ENCODE measurements at places on chromosomes 3 and 15.

DNA sequence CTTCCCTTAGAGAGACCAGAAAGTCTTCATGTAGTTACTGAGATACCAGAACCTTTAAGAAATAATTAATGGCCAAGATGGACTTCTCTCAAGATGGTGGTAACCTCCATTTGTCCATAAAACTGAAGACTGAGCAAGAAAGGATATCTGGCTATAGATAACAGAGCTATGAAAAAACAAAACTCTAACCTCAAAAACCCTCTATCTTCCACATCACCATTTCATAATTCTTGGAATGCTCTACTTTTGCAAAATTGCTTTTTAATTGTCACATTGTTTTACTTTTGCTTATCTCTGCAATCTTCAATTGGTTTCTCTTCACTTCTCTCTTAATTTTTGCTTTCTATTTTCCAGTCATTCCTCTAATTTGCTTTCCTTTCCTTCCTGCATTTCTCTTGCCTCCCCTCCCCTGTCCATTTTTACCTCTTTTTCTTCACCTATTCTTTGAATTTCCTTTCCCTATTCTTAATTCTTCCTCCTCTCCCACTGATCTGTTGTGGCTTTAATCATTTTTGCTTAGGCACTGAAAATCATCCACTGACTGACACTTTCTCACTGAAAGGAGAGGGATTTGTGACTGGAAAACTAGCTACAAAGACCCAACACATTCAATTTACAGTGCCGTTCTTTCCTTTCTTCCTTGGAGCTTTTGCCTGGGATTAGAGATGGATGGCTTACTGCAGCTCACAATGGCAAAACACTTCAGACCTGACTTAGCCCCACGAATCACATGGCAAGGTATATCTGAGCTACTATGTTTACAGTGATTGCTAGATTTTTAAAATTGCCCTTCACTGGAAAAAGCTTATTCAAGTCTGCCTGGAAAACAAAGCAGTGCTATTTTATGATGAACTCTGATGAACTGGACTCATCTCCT, 242.8 kb downstream of the CHST2 start:
- DNase-seq: no peak

- DNase-seq: no peak
Observed at GRCh38 chr3:75342425-75342824, 321.7 kb upstream of the FRG2C start.

DNA sequence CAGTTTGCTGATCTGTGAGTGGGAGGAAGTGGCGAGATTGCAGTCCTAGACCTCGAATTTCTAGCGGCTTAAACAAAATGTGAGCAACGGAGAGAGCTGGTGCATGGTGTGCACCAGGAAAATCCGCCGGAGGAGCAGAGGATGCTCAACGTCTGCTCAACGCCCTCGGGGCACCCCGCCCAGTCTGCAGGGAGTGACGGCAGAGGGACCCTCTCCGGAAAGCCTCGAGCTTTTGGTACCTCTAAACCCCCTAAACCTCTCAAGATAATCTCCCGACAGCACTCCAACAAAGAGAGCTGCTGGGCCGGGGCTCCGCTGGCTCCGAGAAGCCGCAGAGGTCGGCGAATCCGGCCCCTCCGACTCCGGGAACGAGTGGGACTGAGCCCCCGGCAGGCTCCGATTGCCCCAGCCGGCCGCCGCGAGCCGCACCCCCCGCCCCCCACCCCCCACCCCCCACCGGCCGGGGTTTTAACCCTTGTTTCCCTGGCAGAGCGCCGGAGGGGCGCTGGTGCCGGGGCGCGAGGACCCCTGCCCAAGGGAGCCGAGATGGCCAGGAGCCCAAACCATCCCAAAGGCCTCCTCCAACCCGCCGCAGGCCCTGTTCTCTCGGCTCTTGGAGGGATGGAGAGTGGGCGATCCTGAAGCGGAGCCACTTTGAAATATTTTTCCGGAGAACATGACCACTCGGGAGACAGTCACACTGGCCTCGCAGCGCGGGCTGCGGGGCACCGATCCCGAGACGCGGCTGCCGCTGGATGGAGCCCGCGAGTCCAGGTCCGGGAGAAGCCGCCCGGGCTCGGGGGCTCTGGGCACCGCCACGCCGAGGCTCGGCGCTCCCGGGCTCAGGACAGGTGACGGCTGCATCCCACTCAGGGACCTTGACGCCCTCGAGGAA, 1.5 kb downstream of the MEGF11 start:
- peak; percentile 61 for DNase-seq

GRCh38 chr3:123663977-123664376, 79.1 kb upstream of the HACD2 start:
- no peak for DNase-seq

DNA sequence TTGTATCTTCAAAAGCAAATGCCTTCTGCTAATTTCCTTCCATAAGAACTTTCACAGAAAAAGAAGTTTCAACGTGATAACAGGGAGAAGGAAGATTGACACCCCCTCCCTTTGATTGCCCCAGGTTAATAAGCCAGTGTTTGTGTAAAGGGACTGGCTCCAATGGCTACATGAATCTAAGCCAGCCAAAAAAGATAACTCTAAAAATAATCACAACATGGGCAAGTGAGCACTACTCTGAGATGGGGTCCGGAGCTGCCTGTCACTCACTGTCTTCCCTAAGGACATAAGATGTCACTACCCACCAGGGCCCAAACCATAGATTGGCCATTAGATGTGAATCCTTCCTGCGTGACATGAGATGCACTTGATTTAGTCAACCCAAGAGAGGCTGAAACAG, 17.6 kb upstream of the ST8SIA2 start:
- no peak for DNase-seq

- no peak for DNase-seq
Observed at GRCh38 chr3:52451237-52452083, 2.4 kb downstream of the TNNC1 start.

- no peak for DNase-seq
Observed at GRCh38 chr3:141602706-141603105, 115.9 kb downstream of the RASA2 start.

DNA sequence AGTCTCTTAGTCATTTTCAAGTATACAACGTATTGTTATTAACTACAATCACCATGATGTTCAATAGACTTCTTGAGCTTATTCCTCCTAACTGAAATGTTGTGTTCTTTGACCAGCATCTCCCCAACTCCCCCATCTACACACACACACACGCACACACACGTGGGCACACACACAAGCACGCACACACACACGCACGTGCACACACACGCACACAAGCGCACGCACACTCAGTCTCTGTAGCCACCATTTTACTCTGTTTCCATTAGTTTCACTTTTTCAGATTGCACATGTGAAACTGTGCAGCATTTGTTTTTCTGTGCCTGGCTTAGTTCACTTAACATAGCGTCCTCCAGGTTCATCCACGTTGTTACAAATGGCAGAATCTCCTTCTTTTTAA, 247.0 kb downstream of the XXYLT1 start:
- DNase-seq: no peak

DNA sequence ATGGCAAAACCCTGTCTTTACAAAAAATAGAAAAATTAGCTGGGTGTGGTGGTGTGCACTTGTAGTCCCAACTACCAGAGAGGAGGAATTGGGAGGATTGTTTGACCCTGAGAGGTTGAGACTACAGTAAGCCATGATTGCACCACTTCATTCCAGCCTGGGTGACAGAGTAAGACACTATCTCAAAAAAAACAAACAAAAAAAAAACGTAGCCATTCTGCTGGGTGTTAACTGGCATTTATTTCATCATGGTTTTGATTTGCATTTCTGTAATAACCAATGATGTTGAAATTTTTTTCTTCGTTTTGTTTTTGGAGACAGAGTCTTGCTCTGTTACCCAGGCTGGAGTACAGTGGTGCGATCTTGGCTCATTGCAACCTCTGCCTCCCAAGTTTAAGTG, 63.3 kb downstream of the RPLP1 start:
- no peak for DNase-seq

- DNase-seq: peak; percentile 98
Observed at GRCh38 chr15:40430271-40430805, 10.4 kb upstream of the BAHD1 start.

DNA sequence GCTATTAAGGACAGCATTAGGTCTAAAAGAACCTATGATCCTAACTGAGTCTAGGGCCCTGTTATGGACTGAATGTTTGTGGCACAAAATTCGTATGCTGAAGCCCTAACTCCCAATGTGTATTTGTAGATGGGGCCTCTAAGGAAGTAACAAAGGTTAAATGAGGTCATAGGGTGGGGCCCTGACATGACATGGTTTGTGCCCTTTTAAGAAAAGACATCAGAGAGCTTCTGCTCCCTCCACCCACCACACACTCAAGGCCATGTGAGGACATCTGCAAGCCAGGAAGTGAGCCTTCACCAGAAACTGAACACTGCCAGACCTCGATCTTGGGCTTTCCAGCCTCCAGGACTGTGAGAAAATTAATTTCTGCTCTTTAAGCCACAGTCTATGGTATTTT, 49.2 kb downstream of the PHC3 start:
- DNase-seq: no peak

- no peak for DNase-seq
Observed at GRCh38 chr15:65287520-65287855, 805 bp upstream of the PARP16 start.

Measured in H54 (cell line).